ENCODE measurements at places on chromosomes 6 and 20.
A peak's percentile ranks its signal among the peaks of the same experiment; 100 is the strongest.

GRCh38 chr6:109290143-109290931, 91.9 kb downstream of the CD164 start:
- no peak for DNase-seq

- DNase-seq: no peak
Measured at GRCh38 chr20:46704714-46705377, 4.6 kb upstream of the SLC2A10 start.

GRCh38 chr6:79776076-79776475, 144.9 kb downstream of the SH3BGRL2 start:
- DNase-seq: no peak

GRCh38 chr20:10076126-10077080, 41.6 kb downstream of the ANKEF1 start:
- peak; percentile 54 for DNase-seq

GRCh38 chr6:63975699-63976098, 340.1 kb downstream of the PHF3 start:
- DNase-seq: no peak

- DNase-seq: peak; percentile 68
Measured at GRCh38 chr6:4270776-4271175, 135.4 kb upstream of the ECI2 start.

GRCh38 chr6:40112350-40112749, 178.1 kb upstream of the MOCS1 start:
- no peak for DNase-seq

- no peak for DNase-seq
Measured at GRCh38 chr20:53808733-53809132, 215.1 kb upstream of the ZNF217 start.

GRCh38 chr6:313087-313486, 20.8 kb downstream of the DUSP22 start:
- no peak for DNase-seq

DNA sequence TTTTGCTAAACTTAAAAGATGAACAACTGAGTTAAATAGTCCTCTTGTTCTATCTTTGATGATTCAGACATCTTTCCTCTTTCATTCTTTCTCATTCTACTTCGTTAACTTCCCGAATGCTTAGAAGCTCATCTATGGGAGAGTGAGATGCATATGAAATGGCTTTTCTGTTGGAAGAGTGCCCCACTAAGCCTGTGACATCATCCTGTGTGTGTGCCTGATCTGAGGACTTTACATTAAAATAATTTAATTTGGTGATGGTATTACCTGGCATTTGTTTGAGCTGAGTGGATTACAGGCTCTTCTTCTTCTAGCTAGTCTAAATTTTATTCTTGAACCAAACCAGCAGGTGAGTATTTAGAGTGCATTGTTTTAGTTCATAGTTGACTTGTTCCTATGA, 626.5 kb downstream of the QKI start:
- DNase-seq: no peak

All from fibroblast of mammary gland (primary cell).